ENCODE measurements at places on chromosomes 2 and 18.

DNA sequence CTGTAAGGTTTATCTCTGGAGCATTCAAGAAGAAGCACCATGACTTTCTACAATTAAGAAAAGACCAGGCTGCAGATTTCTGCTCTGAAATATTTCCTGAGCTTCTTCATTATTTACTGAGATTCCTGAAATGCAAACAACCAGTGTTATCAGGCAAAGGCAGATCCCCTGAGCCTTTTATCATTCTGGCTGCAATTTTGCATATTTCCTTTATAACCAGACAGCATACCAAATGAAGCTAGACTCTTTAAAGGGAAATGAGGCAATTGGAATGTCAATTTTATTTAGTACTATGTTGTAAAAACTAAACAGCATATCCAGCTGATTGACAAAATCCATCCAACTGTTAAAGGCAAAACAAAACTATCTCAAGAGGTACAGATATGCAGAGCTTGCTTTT lies 372.5 kb downstream of the RIT2 start:
- no peak for DNase-seq

- DNase-seq, result no peak
Measured at GRCh38 chr18:8030201-8030600, 463.1 kb downstream of the PTPRM start.

GRCh38 chr2:175097297-175097696 lies 70.7 kb downstream of the ATF2 start:
- peak; percentile 5 for DNase-seq

GRCh38 chr2:175004980-175005732 lies at the start of gene CHN1:
TSS of gene CHN1 (minus strand) at chr2:175005381. CDS start at chr2:175004912, 469 bp downstream.
- peak; percentile 5 for DNase-seq

DNA sequence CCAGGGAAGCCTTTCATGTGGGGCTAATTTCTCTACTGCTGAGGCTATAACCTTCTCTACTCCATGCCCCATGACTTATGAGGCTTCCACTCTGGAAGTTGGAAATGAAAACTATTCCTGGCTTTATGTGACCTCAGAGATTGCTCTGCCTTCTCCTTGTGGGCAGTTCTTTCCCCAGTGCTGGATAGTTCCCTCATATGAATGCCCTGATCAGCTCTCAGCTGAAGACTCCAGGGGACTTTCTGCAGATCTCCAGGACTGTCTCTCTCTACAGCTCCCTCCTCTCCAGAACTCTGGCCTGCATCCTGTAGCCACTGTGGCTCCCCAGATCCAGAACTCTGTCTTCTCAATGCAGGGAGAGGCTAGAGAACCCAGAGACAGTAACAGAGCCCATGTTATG lies 235.1 kb downstream of the SEPTIN10 start:
- no peak for DNase-seq

- no peak for DNase-seq
Measured at GRCh38 chr2:38152913-38153312, 77.0 kb upstream of the CYP1B1 start.

DNA sequence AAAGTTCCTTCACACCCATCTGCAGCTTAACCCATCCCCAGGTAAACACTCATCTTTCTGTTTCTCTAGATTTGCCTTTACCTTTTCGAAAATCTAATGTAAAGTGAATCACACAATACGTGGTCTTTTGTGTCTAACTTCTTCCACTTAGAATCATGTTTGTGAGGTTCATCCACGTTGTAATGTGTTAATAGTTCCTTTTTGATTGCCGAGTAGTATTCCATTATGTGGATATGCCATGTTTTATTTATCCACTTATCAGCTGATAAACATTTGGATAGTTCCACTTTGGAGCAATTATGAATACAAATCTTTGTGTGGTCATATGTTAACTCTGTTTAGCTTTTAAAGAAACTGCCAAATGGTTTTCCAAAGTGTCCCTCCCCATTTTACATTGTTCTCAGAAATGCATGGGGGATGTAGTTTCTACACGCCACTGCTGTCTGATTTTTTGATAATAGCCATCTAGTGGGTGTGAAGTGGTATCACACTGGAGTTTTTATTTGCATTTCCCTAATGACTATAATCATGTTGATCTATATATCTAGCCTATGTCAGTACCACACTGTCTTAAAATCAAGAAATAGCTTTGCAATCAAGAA lies 22.3 kb downstream of the PECR start:
- DNase-seq, result no peak

GRCh38 chr2:27281855-27282559 lies at the start of gene TRIM54:
TSS of gene TRIM54 (plus strand) at chr2:27282429. CDS start at chr2:27282732, 303 bp downstream.
- no peak for DNase-seq

- no peak for DNase-seq
Measured at GRCh38 chr2:18402-19271, 27.7 kb downstream of the FAM110C start.

- no peak for DNase-seq
Measured at GRCh38 chr18:24491927-24492834, 31.7 kb downstream of the HRH4 start.

- no peak for DNase-seq
Measured at GRCh38 chr2:157155992-157156391, 101.5 kb upstream of the GALNT5 start.

DNA sequence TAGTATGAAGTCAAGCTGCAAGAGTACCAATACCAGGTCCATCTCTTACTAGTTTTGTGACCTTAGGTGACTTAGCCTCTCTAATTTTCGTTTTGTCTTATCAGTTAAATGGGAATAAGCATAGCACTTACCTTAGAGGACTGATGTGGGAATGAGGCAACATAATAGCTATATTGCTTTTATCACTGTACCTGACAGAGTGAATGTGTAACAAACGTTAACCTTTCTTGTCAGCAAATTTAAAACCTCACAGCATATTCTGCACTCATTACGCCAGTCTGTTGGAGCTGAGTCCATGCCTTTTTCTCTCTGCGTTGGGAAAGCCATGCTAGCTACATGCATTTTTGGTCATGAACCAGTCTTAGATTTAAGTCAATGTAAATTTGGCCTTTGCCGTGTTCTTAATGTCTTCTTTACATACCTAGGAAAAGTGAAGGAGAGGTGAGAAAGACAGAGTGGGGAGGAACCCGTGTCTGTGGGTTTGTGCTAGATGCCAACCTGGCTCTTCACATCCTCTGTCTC lies at the start of gene IL36B:
Gene IL36B (minus strand): TSS at position 472 of the 522 bp plus-strand sequence.
- no peak for DNase-seq

DNA sequence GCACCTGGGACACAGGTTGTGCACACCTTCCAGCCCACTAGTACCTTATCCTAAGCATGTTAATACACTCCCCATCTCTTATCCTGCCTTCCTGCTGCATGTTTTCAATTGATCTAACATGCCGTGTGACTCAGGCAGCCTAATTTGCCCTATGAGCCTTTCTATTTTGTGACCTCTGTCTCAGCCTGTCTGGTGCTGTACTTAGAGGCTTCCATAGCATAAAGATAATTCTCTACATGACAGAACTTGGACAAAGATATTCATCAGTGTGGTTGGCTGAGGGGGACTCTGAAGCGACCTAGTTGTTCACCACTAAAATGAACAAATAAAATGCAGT lies 8.6 kb upstream of the TMEM37 start:
- no peak for DNase-seq

- no peak for DNase-seq
Measured at GRCh38 chr2:130791617-130791939, 36.2 kb downstream of the AMER3 start.

- no peak for DNase-seq
Measured at GRCh38 chr18:9087144-9087543, 15.4 kb upstream of the NDUFV2 start.

- no peak for DNase-seq
Measured at GRCh38 chr2:107648781-107649404, 177.8 kb upstream of the RGPD4 start.

DNA sequence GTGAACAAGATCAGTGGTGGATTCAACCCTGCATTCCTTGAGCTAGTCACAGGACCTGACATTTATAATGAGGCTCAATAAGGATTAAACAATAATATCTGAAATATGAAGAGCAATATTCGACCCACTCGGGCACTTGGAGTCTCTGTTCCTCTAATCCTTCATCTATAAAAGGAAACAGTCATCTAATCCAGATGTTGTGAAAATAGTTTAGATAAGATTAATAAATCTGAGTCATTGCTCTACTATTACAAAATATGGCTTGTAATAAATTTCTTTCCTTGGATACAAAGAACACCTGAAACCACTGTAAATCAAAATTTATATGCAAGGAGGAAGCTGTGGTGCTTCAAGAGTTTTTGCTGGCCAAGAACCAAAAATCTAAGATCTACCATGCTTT lies 846.9 kb upstream of the ACVR2A start:
- no peak for DNase-seq

- DNase-seq, result no peak
Measured at GRCh38 chr18:10131081-10131459, 217.3 kb downstream of the VAPA start.

DNA sequence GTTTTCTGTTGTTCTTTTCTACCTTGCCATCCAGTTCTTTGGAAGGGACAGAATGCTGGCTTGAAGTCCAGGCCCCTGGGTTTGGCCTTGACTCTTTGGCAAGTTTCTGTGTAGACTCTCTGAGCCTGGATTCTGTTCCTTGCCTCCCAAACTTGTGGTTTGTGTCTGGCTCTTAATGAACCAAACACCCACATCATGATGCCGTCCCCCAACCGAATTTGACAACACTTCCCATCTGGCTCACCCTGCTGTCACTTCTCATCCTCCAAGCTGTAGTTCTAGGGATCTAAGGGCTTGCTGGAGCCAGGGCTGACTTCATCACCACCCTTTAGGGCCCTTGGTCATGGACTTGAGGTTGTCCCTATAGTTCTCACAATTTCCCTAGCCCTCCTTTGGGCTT lies 68.9 kb upstream of the CELF4 start:
- no peak for DNase-seq

- DNase-seq, result no peak
Measured at GRCh38 chr2:100802066-100802465, 17.9 kb upstream of the NPAS2 start.

GRCh38 chr2:112140205-112140802 lies 2.1 kb downstream of the FBLN7 start:
- no peak for DNase-seq

DNA sequence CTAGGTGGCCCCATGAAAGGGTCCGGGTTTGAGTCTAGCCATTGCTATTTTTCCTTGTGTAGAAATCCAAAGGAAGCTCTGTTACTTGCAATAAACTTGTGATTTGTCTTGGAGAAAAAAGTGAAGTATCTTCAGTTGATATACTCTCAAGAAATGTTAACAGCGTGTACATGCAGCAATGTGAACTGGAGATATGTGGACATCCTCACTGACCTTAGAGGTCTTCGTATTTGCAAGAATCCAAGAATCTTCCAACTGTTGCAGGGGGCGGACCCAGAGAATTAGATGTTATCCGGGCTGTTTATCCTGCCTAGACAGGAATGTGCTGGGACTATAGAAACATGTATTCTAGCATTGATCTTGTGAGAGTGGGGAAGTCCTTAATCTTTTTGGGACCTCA lies 187.6 kb downstream of the KCNS3 start:
- DNase-seq, result no peak

DNA sequence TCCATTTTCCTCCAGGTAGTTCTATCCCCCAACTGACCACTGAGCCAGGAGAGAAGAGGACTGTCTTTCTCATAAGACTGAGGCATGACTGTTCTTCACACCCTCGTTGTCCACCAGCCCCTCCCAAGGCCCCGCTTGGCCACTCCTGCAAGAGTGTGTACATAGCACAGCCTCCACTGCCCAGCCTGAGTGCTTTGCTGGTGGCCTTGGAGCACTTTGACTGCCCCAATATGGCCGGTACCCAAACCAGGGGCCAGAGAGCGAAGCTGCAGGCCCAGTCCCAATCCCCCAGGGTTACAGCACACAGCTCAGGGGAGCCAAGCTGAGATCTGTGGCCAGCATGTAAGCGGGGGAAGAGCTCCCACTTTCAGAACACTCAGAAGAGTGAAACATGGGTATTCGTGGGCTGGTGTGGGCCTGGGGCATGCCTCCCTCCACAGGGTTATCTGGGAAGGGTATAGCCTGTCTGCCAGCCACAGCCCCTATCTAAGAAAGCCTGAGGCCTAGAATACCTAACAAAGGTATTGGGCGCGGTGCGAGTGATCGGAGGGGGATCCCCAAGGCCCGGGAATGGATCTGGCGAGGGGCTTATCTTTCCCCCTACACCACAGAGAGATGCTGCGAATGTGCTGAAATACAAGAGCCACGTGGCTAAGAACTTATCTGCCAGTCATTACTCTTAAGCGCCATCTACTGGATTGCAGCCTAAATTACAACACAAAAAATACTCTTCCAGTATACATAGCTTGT lies 163.8 kb downstream of the WDPCP start:
- no peak for DNase-seq

DNA sequence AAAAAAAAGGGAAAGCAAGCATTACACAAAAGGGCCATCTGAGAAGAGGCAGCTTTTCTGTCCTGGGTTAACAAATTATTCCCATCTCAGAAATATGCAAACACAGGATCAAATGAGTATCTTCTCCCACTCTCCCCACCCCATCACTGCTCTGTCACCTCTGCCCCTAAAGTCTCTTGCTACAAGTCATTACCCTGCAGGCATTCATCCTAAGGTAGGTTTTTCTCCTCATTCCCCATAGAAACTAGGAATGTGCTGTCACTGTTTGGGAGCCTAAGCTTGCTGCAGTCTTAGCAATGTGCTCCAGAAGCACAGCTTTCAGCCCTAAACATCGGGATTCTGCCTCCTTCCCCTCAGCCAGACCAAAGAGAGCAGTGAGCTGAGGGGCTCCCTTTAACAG lies 3.6 kb downstream of the LRRTM1 start:
- DNase-seq, result no peak

- no peak for DNase-seq
Measured at GRCh38 chr2:14654835-14655282, 22.3 kb downstream of the LRATD1 start.

DNA sequence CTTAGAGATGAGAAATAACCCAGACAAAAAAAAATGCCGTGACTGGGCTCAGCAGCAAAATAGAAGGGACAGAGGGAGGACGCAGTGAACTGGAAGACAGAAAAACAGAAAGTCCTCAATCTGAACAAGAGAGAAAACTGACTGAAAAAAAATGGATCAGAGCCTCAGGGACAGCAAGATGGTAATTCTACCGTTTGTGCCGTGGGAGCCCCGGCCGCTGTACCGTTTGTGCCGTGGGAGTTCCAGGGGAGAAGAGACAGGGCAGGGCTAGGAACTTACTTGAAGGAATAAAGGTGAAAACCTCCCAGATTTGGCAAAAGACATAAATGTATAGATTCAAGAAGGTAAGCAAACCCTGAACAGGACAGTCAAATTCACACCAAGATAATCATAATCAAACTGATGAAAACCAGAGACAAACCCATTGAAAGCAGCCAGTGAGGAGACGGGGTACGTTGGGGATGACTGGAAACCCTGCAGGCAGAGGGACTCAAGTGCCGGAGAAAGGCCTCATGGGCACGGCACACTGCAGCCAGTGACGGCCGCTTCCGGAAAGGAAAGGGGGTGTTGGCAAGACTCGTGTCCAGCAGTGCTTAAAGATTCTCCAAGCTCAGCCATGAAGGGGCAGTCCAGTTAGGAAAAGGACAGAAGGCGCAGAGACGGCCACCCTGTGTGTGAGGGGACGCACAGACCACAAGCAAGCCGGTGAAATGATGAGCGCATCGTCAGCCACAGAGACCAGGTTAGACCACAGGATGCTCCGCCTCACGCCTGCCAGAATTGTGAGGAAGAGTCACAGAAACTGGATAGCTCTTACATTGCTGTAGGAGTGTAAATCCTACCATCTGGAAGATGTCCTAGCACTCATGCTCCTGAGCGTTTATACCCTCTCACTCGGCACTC lies 40.0 kb upstream of the NFATC1 start:
- no peak for DNase-seq

Measured in AG09309 (cell line).